Esophagus squamous epithelium (tissue), 5 donors: ENCODE measurements at places on chromosomes 11 and 22.

DNA sequence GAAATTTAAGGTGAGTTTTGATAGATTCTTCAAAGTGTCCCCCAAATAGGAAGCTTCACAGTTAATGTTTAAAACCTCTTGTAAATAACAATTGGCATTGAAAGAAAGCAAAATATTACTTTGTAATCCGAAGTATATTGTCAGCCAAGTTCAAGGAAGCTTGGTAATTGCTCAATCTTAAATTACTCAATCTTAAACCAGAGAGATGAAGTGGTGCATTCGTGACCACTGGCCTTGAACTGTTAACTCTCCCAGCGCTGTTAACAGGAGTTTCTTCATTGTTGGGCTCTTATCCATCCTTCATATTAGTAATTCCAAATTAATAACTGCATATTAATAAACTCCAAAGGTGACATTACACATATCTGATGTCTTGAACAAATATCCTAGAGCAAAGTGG, 20.6 kb upstream of the FDX1 start:
- DNase-seq: no peak

GRCh38 chr11:116581349-116581748, 191.4 kb downstream of the BUD13 start:
- DNase-seq: no peak

GRCh38 chr22:41935015-41935351, 8.4 kb upstream of the TNFRSF13C start:
- DNase-seq: no peak

DNA sequence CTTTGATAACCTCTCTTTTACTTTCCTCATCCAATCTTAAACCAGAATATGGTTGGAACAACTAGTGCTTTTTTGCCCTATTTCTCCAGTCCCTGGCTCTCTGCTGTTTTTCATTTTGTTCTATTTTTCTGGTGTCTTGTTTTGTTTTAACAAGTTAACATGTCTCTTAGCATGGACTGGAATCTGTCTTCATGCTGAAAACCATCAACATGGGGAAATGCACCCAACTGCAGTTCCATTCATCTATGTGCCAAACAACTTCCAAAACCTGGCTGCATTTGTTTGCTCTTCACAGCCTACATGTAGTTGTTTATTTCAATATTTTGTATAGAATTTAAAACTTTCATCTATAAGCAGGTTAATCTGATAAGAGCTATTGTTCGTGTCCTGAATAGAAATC, 46.8 kb upstream of the NOX4 start:
- no peak for DNase-seq

- DNase-seq: no peak
Measured at GRCh38 chr11:88354912-88355311, 17.4 kb upstream of the CTSC start.

DNA sequence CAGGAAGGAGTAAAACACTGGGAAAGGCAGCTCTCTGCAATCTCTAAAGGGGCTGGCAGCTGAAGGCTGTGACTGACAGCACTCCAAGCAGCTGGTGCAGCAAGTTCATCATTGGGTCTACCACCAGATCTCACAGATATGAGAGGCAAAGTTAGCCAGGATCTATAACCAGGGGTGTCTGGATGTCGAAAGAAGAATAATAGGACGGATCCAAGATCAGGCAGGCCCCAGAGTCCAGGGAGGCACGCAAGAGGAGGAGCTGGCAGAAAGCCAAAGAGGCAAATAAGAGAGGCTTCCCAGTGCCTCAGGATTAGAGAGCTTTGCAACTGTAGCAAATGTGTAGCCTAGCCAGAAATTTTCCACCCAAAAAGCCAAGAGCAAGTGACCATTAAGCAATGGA, 77.1 kb downstream of the RBMXL2 start:
- DNase-seq: no peak

DNA sequence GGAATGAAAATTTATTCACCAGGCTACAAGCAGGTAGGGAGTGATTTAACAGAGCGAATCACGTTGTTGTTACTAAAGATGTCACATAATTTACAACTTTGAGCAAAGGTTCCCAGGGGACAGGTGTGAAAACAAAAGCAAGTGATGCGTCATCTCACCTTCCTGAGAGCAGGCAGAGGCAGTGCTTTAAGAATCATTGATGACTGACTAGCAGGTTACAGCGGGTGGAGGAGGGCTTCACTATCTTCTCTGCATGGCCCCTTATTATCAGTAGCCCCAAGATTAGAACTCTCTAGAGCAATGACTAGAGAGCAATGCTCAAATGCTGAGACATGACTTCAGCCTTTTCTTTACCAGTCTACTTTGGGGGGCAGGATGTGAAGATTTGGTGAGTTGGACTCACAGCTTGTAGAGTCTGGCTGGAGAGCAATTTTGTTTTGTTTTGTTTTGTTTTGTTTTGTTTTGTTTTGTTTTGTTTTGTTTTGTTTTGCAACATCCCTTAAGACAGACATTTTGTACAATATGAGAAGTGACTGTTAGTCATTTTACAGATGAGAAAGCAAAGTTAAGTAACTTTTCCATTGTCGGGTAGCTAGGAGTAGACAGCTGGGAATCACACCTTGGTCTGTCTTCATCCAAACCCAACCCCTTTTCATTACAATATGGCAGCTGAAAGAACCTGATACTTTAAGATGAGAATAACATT, 84.8 kb downstream of the SLC1A2 start:
- DNase-seq: no peak

GRCh38 chr11:125886997-125887372, 483 bp upstream of the HYLS1 start:
- no peak for DNase-seq

DNA sequence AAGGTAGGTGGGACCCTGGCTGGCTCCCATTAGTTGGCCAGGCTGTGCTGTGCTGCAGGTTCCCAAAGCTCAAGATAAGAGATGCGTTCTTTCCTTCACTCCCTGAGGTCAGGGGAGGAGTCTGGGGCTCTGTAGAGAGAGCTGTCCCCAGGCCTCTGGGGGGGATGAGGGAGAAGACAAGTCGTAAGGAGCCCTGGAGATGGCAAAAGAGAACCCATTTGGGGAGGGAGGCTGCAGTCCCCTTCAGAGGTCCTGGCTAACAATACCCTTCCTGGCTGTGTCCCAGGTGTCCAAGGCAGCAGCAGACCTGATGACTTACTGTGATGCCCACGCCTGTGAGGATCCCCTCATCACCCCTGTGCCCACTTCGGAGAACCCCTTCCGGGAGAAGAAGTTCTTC, 916 bp downstream of the GNG3 start:
- no peak for DNase-seq

DNA sequence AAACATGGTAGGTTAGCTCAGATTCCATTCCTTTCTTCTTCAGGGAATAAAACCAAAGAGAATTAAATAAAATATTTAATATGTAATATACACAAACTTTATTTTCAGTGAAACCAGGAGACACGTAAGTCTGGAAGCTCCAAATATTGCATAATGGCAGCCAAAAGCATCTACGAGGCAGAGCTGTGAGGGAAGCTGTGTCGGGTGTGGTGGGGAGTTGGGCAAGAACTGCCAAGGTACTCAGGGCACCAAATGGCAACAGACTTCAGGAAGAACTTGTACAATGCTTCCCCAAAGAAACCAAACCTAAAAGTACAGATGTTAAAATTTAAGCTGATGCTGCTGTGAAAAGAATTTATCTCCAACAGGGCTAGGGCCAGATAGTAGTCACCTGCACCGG, 47.5 kb upstream of the C11orf87 start:
- no peak for DNase-seq

DNA sequence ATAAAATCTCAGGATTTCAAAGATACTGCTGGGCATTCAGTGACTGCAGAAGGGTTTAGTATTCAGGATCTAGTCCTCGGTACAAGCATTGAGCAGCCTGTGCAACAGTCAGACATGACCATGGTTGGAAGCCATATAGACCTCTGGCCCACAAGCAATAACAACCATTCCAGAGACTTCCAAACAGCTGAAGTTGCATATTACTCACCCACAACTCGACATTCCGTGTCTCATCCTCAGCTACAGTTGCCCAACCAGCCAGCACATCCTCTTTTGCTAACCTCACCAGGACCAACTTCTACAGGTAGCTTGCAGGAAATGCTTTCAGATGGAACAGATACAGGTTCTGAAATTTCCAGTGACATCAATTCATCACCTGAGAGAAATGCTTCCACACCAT, 156.8 kb downstream of the C11orf91 start:
- no peak for DNase-seq

GRCh38 chr11:69308936-69309615, 15.1 kb downstream of the MYEOV start:
- DNase-seq: no peak

DNA sequence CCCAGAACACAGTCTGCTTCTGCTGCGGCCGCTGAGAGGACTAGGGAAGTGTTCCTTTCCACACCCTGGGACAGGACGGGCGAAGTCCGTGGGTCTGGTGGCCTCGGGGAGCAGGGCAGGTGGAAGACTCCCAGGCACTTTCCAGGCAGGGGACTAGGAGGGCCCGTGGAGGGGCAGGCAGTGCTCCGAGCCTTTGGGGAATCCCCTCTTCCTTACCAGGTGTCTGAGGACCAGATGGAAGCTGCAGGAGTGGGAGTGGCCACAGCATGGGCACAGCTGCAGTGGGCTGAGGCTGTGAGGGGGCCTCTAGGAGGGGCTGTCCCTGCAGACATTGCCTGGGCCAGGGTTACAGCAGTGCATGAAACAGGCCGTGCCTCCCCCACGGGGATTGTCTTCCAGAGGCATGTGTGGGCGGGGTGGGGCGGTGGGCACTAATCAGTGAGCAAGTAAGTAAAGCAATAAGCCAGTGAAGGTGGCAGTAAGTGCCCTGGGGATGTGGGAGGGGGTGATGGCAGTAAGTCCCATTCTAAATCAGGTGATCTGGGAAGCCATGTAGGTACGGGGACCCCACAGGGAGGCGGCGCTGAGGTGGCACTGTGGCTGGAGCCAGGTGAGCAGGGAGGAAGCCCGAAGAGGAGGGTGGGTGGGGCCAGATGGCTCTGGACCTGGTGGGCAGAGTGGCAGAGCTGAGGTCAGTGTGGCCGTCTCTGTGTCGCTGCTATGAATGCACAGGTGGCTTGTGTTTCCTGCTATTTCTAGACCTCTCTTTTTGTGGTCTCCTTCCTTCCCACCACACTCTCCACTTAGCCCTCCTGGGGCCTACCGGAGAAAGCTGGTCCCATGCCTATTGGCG, 66.4 kb downstream of the CTTN start:
- DNase-seq: no peak

DNA sequence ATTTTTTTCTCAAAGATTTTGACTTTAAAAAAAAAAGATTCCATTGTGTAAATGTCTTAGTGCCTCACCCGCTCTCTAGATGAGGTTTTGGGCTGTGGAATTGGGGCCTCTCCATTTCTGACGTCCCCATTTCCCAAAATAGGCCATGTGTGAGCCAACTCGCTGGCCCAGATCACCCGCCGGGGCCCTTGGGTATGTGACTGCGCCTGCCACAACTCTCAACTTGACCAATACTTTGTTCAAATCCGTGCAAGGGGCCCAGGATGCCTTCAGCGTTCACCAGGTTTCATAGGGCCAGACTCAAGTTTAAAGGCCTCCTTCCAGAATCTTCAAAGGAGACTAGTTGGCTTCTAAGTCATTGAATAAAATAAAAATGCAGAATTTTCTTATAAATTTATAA, 96.0 kb downstream of the DHCR7 start:
- DNase-seq: no peak

GRCh38 chr22:38494498-38494897, 11.6 kb downstream of the DDX17 start:
- DNase-seq: no peak

DNA sequence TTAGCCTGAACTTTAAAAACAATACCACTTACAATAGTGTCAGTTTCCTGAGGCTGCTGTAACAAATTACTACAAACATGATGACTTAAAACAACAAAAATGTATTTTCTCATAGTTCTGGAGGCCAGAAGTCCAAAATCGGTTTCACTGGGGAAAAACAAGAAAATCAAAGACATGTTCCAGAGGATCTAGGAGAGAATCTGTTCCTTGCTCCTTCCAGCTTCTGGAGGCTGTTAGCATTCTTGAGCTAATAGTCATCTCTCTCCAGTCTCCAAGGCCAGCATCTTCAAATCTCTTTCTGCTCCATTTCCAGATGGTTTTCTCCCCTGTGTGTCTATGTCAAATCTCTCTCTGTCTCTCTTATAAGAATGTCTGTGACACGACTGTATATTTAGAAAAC, 67.6 kb upstream of the TEAD1 start:
- no peak for DNase-seq

DNA sequence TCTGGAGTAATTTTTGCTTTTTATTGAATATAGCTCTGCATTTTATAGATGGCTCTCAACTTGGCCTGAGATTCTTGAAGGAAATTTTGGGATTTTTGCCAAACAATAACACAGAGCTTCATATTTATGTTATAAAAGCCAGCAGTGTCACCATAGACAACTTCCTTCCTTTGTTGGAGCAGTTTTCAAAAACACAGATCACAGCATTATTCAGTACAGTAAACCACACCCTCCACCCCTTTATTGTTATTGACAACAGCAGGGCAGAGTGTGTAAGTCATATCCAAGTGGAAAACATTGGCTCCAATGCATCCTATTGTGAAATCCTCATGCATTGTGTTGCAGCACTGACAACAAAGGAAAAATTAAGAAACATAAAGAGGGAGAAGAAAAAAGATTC, 62.6 kb upstream of the PRSS23 start:
- DNase-seq: no peak

GRCh38 chr11:35553831-35554230, 28.4 kb upstream of the PAMR1 start:
- DNase-seq: no peak

DNA sequence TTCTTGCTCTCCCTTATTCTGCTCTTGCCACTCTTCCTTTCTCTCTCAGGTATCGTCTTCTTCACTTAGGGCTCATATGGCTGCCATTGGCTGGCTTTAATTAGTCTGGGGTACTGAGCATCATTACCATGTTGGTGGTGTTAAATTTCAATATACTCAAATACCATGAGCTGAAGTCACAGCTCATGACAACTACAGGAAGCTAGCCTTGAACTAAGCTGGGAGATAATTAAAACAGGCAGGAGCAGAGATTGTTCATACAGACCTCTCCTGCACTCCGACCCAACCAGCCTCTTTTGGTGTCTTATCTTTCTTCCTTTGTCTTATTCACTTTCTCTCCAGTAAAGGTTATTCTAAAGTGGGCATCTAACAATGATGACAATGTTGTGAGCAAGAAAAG, 130.9 kb upstream of the BLID start:
- no peak for DNase-seq

DNA sequence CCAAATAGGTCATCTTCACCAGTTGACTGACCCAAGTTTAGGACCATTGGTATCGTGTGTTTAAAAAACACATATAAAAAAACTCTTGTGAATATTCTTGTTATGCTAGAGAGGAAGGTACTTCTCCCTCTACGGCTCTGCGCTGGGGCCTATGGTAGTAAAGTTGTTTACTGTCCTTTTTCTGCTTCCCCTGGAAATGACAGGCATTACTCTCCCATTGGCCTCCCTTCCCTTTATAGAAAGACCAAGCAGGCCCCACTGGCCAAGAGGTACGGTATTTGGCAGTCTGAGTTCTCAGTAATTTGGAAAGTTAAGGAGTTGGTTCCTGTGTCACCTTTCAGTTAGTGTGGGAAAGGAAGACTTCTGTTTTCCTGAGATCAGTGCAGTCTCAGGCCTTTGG, 6.5 kb downstream of the THYN1 start:
- no peak for DNase-seq
